ENCODE measurements at places on chromosomes 11 and 22.

GRCh38 chr11:48161951-48162884 lies 54.4 kb upstream of the OR4B1 start:
- no peak for DNase-seq

GRCh38 chr11:34650528-34650927 lies 29.6 kb downstream of the EHF start:
- DNase-seq, result no peak

DNA sequence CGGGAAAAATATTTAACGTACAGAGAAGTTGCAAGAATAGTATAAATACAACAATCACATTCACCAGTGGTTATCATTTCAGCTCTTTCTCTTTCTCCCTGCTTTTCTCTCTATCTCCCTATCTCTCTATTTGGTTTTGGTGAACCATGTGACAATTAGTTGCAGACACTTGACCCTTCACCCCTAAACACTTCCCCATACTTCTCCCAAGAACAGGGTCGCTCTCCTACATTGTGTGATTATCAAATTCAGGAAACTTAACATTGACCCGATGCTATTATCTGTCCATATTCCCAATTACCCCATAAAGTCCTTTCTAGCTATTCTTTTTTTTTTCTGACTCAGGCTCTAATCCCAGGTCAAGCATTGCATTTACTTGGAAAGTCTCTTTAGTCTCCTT lies 4.8 kb upstream of the CYB5R3 start:
- DNase-seq, result no peak

DNA sequence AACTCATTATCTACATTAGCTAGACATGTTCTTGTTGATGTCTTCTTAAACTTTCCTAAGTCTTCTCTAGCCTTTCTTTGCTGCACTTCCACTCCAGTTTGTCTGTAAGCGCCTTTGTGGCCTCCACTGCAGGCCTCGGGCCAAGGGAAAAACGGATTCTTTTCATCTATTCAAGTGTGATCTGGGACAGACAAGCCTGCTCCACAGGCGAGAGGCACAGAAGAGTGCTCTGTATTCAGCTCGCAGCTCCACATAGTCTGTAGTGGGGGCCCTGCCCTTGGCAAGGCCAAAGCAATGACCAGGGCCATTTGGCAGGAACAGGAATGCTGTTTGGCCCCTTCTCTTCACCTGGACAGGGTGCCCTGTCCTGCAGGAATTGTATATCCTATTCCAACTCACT lies 84.1 kb upstream of the BARX2 start:
- DNase-seq, result no peak

DNA sequence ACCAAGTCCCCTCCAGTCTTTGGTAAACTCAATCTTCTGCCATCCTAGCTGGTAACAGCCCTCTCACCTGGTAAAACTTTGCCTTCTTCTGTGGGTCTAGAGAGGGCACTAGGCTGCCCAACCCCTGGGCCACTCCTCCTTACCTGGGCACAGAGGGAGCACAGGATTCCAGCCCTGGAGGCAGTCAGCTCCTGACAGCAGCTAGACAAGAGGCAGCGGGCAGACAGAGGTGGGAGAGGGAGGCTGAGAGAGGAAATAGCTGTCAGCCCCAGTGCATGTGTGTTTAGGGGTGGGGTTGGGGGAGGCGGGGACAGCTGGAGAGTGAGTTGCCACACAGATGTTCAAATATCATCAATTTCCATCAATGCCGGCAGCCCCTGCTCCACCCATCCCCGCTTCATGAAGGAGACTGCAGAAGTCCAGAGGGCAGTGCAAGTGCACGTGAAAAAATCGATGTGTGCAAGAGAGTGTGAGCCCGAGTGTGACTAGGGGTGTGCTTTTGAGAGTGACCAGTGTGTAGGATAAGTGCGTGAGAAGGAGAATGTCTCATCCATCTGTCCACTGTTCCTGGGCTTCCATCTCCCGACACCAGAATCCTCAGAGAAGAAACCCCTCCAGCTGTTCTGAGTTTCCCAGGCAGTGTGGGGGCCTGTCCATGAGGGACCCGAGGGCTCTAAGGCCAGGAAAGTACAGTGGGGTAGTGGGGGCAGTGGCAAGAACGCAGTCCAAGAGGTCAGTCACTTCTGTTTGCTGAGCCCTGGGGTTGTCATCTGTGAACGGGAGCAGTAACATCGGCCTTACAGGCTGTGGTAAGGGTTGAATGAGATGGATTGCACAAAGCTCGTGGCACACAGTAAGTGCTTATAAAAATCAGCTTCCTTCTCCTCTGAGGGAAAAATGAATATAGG lies at the start of gene PTGDR2:
Gene PTGDR2 (minus strand): TSS at position 225 of the 908 bp plus-strand sequence. CDS start 2,228 bp downstream, outside the sequence.
- DNase-seq, result no peak

- peak; percentile 81 for DNase-seq
Measured at GRCh38 chr22:32846780-32847491, 45.4 kb downstream of the TIMP3 start.

DNA sequence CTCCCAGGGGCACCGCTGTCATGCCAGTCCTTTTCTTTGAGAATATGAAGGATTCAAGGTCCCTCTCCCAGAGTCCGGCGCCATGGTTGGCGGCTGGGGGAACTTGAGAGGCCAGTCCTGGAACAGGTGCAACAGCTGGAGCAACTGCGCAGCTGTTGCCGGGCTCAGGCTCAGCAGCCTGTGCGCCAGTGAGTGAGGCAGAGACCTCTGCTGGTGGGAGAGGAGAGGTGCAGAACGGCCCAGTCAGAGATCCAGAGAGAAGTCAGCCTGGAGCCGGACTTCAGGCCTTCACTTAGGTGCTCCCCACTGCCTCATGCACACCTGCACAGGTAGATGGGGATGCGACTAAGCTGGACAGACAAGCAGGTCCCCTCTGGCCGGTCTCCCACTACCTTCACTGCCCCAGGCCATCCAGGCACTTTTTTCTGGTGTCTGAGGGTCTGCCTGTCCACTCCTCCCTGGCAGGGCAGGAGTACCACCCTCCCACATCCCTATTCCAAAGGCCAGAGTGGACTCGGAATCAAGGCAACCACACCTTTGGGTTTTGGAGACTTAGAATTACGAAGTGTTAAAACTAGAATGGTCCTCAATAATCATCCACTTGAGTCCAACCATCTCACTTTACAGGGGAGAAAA lies 4.6 kb downstream of the CHRDL2 start:
- DNase-seq, result peak; percentile 40

- DNase-seq, result no peak
Measured at GRCh38 chr11:73461964-73462363, 85.8 kb downstream of the RELT start.

DNA sequence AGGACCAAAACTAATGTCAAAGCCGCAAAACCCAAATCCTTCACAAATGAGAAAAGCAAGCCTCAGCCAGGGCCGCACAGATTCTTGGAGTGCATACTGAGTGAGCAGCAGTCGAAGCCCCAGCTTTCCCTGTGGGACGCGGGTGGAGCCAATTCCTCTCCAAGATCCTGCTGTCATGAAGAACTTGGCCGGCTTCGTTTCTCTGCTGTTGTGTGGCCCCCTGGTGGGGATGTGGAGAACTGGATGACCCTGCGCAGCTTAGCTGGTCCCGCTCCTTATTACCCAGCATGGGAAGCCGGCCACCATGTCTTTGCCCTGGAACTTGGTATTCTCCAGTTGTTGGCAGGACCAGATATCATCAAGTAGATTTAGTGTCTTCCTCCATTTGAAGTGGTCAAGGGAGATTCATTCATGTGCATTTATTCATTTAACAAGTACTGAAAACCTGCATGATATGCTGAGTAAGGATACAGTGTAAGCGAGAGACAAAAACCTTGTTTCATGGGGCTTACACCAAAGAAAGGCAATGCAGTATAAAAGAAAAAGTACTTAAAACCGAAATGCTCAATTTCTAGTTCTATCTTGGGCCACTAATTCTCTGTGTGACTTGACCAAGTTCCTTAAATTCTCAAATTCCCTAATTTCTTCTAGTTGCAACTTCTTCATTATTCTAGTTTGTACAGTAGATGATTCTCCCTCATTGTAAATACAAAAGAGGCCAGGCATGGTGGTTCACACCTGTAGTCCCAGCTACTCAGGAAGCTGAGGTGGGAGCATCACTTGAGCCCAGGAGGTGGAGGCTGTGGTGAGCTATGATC lies 56.7 kb upstream of the CRTAM start:
- peak; percentile 67 for DNase-seq

GRCh38 chr11:12376259-12377081 lies 901 bp upstream of the PARVA start:
- DNase-seq, result no peak

GRCh38 chr11:112734207-112734606 lies 227.0 kb upstream of the NCAM1 start:
- peak; percentile 39 for DNase-seq

DNA sequence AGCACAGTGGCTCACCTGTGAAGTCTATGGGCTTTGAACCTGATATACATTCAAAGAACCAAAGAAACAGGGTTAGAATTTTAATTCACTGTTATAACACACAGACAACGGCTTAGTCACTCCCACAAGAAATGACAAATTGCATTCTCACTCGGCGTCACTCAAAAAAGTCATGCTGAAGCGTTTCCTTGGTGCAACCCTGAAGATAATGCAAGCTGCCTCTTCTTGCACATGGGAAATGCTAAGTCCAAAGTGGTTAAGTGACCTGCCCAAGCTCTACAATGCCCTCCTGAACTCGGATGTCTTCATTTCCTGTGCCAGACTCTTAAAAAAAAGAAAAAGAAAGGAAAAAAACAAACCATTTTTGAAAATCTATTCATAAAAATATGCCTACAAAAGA lies 10.0 kb downstream of the LGR4 start:
- peak; percentile 55 for DNase-seq

DNA sequence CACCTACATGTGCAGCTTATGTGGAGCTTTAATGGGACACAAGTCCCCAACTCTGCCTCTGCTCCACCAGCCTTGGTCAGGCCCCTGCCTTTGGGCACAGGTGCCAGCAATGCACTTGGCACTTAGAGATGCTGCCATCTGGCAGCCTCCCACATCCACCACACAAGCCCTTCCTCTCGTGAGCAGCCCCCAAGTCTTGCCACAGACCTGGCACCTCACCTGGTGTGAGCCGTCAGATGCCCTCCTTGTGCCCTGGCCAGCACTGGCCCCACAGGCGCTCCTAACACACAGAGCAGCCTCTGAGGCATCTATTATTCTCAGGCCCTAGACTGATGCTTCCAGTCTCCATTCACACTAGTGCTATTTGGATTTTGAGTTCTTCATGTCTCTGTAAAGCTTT lies 24.5 kb upstream of the SERPIND1 start:
- DNase-seq, result no peak

- DNase-seq, result peak; percentile 80
Measured at GRCh38 chr11:27861706-27862430, 161.6 kb upstream of the BDNF start.

- DNase-seq, result no peak
Measured at GRCh38 chr22:31340765-31341247, 5.3 kb downstream of the PATZ1 start.

- DNase-seq, result no peak
Measured at GRCh38 chr22:23804781-23805291, 18.1 kb downstream of the SMARCB1 start.

DNA sequence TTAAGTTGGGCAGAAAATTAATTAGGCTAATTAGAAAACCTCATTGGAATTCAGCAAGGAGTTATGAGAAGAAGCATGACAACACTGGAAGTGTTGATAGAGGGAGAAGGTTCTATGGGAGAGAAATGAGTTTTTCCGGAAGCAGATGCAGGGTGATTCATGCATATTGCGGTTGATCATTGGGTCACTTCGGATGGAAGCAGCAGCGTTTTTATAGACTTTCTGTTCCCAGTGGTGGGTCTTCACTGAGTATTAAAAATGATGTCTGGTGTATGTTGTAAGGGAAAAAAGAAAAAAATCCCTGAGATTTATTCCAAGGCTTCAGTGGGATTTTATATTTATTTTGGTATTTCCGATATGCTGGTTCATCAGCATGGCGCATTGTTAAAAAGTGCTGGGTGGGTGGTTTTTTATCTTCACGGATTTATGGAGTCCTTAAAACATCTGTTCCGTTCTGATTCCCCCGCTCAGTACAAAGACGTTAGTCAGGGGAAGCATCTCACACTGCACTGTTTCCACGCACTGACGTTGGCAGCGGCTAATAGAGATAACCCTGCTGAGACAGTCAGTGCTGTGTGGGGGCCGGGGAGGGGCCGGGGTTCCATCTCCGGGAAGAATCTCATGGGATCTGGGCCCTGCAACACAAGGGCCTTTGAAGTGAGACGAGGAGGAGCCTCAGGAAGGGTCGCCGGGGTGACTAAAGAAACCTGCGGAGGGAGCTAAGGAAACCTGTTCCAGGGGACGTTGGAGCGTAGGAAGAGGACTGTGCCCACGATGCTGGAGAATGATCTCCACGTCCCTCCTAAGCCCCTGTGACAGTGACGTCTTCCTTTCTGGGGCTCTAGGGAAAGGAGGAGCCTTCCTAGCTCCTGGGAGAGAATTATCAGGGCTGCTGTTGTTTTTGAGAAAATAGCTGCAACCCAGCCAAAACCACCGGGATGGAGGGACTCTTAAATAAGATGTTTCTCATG lies 390.0 kb downstream of the NTM start:
- no peak for DNase-seq

- DNase-seq, result no peak
Measured at GRCh38 chr11:120574876-120575275, 63.3 kb downstream of the GRIK4 start.

- no peak for DNase-seq
Measured at GRCh38 chr11:133908827-133909226, 47.9 kb downstream of the IGSF9B start.

DNA sequence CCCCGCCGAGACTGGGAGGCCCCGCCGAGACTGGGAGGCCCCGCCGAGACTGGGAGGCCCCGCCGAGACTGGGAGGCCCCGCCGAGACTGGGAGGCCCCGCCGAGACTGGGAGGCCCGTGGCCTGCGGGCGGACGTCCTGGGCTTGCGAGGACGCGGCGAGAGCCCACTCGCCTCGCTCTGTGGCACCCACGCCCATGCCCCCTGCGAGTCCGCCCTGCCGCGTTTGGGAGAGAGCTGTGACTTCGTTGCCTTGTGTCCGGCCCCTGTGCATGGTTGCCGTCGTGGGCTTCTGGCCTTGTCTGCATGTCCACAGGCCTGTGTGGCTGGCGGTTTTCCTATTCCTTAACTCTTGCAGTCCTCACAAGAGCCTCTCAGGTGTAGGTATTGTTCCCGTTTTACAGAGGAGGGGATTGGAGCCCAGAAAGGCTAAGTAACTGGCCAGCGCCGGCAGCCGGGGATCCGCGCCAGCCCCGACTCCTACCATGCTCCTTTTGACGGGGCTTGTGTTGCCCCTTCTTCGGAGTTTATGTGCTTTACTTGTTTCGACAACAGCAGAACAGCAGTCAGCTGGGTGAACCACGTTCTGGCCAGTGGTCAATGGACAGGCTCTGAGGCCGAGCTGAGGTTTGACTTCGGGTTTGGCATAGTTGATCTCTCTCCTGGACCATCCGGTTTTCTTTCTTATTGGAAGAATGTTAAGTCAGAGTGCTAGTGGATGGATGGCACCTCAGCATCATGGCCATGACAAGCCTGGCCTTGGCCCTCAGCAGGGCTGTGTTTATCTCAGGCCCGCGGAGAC lies 741 bp downstream of the PHRF1 start:
- DNase-seq, result no peak

DNA sequence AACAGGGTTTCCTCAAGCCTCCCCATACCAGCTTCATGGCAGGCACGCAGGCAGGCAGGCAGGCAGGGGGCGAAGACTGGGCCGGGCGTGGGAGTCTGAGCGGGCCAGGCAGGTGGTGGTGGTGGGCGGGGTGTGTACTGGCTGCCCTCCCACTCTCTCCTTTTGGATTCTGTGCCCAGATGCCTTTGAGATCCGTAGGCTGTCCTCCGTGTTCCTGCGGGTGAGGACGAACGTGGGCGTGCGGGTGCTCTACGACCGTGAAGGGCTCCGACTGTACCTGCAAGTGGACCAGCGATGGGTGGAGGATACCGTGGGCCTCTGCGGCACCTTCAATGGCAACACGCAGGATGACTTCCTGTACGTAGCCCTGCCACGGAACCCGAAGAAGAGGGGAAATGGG lies 23.0 kb downstream of the OTOG start:
- DNase-seq, result no peak

- no peak for DNase-seq
Measured at GRCh38 chr11:48172818-48173609, 43.6 kb upstream of the OR4B1 start.

All from foreskin keratinocyte (primary cell).